Fibroblast of upper back skin (primary cell): ENCODE measurements at places on chromosomes 3 and 15.

- DNase-seq: no peak
These were observed 26.5 kb downstream of the SLC41A3 start for GRCh38 chr3:126057501-126057819.

DNA sequence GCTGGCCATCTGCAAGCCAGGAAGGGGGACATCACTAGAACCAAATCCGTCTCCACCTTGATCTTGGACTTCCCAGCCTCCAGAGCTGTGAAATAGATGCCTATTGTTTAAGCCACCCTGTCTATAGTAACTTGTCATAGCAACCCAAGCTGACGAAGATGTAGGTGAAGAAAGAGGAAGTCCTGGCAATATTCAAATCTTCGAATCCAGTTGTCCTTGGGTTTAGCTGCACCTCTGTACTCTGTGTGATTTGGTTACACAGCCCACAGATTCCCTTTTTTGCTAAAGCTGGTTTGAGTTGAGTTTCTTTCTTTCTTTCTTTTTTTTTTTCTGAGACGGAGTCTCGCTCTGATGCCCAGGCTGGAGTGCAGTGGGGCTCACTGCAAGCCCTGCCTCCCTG, 68.0 kb upstream of the XCR1 start:
- DNase-seq: no peak

DNA sequence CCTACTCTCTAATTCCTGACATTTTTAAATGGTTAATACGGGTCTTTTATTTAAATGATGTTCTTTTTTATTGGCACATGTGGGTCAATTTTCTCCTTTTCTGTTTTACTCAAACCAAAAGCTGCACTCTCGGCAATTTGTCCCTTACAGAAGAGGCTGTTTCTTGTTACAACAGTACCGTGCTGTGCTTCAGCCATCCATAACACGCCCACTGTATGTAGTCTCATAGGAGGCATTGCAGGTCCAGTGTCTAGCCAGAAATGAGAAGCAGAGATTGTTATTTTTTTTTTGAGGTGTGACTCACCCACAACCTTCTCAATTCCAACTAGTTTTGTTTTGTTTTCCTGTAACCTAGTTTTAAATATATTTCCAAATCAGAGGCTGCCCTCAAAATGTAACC, 164.6 kb downstream of the GMNC start:
- DNase-seq: peak; percentile 63

GRCh38 chr3:113498221-113499005, 16.5 kb downstream of the SPICE1 start:
- peak; percentile 62 for DNase-seq

- peak; percentile 87 for DNase-seq
These were observed 212.1 kb downstream of the P3H2 start for GRCh38 chr3:189908646-189909045.
